NB4 (cell line): ENCODE measurements at places on chromosomes 1 and 21.

- DNase-seq = no peak
Measured at GRCh38 chr1:64940025-64940424, 26.3 kb downstream of the JAK1 start.

DNA sequence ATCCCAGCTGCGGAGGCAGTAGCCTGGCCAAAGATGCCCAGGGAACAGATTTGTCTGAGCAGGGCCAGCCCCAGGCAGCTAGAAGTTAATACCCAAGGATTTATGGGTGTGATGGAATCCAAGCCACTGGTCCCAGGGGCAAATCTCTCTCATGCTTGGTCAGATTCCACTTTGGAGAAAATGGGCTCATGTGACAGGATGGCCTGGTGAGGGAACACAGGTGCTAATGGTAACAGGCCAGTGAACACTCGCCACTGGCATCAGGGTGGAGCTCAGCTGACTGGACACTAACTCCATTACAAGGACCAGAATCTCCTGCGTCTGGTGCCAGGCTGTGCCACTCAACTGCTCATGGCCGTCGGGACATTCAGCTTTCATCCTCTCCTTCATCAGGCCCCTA is 12.0 kb downstream of the MDM4 start:
- DNase-seq = no peak

DNA sequence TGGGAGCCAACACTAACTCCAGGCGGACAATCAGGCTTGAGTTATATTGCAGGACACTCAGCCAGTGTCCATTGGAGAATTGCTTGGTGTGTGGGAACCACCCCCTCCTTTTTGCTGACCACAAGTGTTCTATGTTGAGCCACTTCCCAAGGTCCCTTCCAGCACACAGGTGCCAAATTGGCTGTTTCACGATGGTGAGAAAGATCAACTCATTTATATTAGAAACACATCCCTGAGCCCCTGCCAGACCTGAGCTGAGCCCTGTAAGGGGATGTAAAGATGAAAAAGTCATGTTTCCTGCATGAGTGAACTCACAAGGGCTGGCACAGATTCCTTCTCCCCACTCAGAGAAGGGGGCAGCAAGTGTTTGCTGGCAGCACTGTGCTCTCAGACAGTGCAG is 96.5 kb downstream of the KCNN3 start:
- no peak for DNase-seq

GRCh38 chr1:145986551-145986950 is 9.8 kb downstream of the TXNIP start:
- DNase-seq = no peak

DNA sequence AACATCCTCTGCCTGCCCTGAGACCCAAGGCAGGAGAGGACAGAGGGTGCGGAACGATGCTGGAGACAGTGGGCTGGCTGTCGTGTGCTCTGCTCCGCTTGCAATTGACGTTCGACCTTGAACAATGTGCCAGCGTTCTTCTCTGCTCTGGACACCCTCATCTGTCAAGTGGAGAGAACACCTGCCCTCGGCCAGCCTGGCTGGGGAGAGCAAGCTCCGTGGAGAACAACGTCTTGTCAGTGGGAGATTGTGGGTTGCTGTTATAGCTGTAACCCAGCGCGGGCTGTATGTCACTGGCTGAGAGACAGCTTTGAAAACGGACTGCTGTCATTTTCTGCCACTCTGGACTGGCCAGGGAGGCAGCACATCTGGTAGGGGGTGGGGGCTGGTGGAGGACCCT is 14.7 kb downstream of the KIAA1614 start:
- DNase-seq = no peak

DNA sequence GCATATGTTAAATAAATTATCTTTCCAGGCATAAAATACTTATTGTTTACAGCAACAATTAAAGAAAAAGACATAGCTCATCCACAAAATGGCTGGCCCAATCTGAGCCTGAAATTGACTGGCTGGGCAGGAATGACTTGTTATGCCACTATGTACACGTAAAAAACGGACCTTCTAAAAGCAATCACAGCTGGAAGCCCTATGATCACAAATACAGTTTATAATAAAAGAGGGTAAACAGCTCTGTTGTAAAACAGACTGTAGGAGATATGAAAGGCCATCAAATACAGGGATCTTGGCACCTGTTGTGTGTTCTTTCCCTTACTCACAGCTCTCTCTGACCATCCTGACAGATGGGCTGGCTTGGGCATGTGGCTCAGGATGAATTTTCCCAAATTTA is 70.5 kb upstream of the DMRTA2 start:
- no peak for DNase-seq

GRCh38 chr1:2091611-2092604 is 41.7 kb downstream of the PRKCZ start:
- peak; percentile 69 for DNase-seq

DNA sequence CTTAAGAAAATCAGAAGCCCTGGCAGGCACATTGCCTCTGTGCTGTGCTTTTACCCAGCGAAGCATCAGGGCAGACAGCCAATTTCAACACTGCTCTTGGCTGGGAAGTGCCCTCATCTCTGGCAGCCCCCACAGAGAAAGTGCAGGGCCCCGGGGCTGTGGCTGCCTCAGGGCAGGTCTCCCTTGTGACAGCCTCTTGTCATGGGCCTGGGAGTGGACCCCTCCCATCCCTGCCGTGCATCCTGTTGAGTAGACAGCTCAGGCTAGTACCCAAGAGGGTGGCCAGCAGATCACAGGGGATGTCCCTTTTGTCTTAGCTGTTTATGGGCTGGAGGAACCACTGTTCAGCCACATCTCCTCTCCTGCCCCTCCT is 23.3 kb downstream of the TTC34 start:
- no peak for DNase-seq

GRCh38 chr1:38093569-38094520 is 47.3 kb upstream of the POU3F1 start:
- DNase-seq = no peak

DNA sequence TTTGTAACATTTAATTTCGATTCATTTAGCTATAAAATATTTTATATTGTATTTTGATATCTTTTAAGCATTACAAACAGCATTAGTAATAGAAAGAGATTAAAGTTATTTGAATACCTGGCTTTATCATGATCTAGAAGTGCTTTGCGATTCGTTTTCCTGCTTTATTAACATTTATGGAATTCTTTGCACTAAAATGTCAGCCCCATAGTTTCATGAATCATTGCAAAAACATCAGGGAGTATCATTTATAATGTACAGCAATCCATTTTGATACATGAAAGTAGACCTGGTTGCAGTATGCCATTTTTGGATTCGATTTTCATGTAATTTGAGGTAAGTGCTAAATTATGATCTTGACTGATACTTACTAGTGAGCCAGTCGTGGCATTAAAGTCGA is 108.0 kb upstream of the DPYD start:
- DNase-seq = no peak

- no peak for DNase-seq
Measured at GRCh38 chr1:53328541-53329499, 950 bp upstream of the LRP8 start.

DNA sequence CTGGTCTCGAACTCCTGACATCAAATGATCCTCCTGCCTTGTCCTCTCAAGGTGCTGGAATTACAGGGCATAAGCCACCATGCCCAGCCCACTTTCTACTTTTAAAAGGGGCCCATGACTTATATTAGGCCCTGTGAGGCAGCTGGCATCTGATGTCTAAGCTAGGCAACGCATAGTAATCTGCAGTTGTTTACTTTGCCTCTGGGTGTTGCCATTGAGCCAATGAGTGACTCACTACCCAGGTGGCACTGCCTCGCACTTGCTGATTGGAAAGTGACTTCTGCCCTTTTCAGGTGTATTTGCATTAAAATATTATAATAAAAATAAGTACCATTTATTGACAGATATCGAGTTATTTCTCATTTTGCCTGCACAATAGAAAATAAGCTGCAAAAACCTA is 84.9 kb downstream of the KIF14 start:
- peak; percentile 25 for DNase-seq

GRCh38 chr1:116498789-116499628 is 71.8 kb downstream of the CD58 start:
- peak; percentile 81 for DNase-seq

DNA sequence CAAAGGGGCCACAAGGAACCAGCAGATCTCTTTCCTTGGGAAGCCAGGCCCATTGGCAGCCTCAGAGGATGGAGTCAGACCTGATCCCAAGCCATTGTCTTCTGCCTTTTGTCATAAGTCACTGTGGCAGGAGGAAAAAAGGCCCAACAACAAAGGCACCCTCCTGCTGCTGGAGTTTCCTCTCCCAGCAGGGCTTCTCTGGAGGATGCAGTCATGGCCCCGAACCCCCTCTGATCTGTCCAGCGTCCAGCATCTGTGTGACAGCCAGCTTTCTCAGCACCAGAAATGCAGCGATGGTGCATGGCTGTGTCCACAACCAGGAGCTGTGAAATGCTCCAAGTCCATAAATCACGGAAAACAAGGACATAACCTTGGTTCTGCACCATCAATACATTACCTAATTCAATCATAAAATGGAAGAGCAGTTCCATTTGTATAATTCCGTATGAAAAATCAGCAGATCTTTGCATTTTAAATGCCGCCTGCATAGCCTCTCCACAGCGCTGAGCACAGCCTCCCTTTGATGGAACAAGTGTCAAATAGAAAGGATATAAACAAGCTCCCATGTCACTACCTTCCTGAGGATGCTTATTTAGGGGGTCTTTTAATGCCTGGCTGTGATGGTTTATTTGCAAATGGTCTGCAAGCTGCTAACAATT is 30.6 kb downstream of the AJAP1 start:
- DNase-seq = no peak

DNA sequence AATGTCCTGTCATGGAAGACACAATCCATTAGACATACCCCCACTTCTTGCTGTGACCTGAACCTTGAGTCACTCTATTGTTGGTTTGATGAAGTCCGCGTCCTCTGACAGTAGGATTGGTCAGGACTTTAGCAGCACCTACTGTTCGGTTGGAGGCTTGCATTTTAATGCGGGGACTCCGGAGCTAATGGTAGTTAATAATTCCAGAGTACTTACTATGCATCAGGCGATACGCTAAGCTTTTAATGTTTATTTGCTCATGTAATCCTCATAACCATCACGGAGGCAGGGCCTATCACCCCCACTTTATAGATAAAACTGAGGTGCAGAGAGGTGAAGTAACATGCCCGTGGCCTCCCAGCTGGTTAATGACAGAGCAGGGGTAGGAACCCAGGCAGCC is 7.9 kb upstream of the ELF3 start:
- no peak for DNase-seq

DNA sequence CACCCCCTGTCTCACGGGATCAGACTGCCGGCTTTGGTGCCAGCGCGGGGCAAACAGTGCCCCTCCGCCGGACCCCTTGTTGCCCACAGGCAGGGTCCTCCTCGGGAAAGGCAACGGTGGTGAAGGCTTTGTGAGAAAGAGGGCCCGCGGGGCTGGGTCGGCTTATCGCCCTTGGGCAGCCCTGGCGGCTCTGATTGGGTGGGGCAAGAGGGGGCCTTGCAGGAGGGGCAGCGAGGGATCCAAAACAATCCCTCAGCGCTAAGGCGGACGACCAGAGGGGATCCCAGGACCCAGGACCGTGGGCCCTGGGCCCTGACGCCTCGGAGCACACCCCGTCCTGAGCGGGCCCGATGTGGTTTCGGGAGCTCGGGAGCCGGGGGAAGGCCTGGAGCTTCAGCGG is 3.9 kb upstream of the ZNF678 start:
- DNase-seq = no peak

- no peak for DNase-seq
Measured at GRCh38 chr1:51433972-51434510, 85.0 kb downstream of the EPS15 start.

GRCh38 chr1:89918794-89919155 is 76.1 kb upstream of the ZNF326 start:
- DNase-seq = no peak

- DNase-seq = no peak
Measured at GRCh38 chr21:34116569-34116968, 43.2 kb downstream of the MRPS6 start.

DNA sequence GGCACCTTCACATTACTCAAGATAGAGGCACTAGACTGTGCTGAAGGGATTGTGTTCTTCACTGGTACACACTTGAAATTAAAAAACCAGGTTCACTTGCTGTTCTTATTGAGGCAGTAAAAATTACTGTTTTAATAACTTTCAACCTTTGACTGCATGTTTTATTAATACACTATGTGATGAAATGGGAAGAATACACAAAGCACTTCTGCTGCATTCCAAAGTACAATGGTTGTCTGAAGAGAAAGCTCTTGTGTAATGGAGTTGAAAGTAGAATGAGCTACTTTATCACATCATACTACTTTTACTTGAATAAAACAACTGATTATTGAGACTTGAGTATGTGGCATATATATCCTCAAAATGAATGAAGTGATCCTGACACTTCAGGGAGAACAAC is 49.7 kb downstream of the LRRC8C start:
- DNase-seq = no peak
